ENCODE measurements at places on chromosomes 3 and 15. TPM values are rescaled to one million over a fixed set of nuclear protein-coding genes. Genes with fewer than 3 reads are reported as not detected.
A peak's percentile ranks its signal among the peaks of the same experiment; 100 is the strongest.

DNA sequence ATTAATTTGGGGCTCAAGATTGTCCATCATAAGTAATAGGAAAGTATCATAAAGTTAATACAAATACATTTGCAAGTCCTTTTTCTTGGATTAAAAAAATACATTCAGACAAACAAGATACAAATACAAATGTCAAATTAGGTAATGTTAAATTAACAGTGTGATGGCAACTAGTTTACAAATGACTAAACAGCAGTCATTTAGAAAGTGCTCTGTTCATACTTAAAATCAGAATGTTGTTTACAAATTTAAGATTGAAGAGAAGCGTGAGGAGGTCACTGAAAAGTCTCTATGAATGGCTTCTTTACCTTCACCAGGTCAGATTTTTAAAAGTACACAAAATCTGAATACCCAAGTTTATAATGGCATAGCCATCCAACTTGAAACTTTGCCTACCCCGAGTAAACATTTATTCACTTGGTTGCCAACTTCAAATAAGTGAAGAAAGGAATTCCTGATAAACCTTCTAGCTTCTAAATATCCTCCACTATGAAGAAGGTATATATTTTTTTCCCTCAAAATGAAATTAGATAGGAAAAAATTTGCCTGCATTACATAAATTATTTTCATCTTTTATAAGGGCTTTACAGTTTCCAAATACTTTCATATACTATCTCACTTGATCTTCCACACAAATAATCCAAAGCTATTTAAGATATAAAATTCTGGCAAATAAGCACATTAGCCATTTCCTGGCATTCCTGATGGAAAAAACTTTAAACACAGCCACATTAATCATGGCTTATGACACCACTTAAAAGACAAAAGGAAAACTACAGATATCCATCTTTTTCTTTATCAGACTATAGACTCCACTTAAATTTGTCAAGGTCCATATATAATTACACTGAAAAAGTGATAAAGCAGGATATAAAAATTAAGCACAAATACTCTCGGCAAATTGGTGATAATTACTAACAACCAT is 11.5 kb upstream of the NEK10 start:
- peak; percentile 24 for DNase-seq

DNA sequence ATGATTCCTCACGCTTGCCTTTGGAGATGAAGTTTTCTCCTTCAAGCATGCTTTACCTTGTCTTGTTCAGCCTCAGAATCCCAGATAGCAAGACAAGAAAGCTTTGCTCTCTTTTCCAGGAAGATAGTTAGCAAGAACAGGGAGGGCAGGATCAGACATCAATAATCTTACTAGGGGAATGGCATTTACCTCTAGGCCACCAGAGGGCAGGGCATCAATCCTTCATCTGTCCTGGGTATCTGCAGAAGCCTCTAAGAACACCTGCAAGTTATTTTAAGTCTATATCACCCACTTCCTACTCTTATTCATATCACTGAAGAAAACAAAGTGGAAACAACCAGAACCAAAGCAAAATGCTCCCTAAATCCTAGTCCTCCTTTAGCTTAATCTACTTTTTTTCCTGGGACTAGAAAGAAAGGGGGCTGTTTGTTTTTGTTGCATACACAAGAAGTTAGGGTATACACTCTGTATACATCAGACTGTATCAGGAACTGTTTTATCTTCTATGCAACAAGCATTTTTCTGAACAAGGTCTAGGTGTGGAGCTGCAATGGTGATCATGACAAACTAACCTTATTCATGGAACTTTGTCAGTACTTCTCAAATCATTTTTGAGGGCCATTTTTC is 862.5 kb downstream of the CADM2 start:
- no peak for DNase-seq

Gene EPHB3
- total RNA-seq, result not detected

- DNase-seq, result no peak
These were observed 597 bp downstream of the P2RY12 start for GRCh38 chr3:151383956-151384355.

Gene C3orf18
- 3.5 TPM for total RNA-seq

Gene NLGN1
- 49.3 TPM for total RNA-seq

Gene SI
- not detected for total RNA-seq

DNA sequence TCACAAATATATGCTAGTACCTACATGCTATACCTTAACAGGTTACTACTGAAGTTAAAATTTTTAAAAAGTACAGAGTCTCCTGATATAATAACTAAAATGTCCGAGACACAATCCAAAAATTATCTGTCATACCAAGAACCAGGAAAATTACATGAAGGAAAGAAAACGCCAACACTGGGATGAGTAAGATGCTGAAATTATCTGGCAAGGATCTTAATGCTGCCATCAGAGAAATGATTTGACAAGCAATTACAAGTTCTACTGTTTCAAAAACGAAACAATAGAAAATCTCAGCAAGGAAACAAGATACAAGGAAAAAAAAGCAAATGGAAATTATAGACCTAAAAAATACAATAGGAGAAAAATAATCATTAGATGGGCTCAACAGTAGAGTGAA is 92.5 kb downstream of the UBE3A start:
- no peak for DNase-seq

GRCh38 chr3:64300790-64301423 is 75.6 kb upstream of the PRICKLE2 start:
- DNase-seq, result no peak

DNA sequence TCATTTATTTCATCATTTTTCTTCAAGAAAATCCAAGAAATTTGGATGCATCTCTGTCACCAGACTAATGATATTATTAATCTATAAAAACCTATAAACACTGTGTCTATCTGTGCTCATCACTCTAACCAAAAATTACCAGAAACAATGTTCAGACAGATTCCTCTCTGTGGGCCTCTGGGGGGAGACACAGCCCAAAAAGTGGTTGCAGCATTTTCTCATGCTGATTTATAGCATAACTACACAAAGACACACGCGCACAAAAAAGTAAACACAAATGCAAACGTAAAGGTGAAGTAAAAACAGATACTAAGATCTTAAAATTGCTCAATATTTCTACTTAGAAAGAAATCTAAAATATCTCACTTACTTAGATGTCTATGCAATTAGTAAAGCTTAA is 976.0 kb downstream of the GBE1 start:
- no peak for DNase-seq

DNA sequence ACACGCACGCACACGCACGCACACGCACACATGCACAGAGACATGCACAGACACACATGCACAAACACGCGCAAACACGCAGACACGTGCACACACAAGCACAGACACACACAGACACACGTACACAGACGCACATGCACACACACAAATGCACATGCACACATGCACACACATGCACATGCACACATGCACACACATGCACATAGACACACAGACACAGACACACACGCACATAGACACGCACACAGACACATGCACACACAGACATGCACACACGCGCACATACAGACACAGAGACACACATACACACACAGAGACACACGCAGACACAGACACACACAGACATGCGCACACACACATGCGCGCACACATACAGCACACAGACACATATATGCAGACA is 26.4 kb upstream of the PIGZ start:
- no peak for DNase-seq

Gene SKOR1
- total RNA-seq, result 0.07 TPM

- no peak for DNase-seq
These were observed 5.9 kb upstream of the CLDN16 start for GRCh38 chr3:190382082-190382481.

GRCh38 chr3:141921316-141921715 is 44.9 kb downstream of the ATP1B3 start:
- DNase-seq, result no peak

Gene TMEM40
- not detected for total RNA-seq

Gene HYAL1
- 7.1 TPM for total RNA-seq

- no peak for DNase-seq
These were observed 3.4 kb downstream of the SCN5A start for GRCh38 chr3:38646062-38646461.

GRCh38 chr3:67605377-67605776 is 49.0 kb downstream of the SUCLG2 start:
- DNase-seq, result no peak

DNA sequence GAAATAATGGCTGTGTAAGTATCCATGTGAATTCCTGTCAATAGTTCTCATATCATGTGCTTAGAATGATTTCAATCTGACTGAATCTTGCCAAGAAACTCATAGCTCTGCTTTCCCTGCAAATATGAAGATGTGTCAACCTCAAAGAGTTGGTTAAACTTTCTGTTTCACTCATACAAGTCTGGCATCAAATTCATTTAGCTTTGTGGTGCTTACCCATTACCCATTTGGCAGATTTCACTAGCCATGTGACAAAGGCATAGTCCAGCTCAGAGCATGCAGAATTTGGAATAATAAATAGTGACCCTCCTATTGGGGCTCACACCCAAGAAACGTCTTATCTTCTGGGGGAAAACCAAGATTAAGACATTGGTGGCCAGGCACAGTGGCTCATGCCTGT is 256.6 kb upstream of the TPRG1 start:
- no peak for DNase-seq

DNA sequence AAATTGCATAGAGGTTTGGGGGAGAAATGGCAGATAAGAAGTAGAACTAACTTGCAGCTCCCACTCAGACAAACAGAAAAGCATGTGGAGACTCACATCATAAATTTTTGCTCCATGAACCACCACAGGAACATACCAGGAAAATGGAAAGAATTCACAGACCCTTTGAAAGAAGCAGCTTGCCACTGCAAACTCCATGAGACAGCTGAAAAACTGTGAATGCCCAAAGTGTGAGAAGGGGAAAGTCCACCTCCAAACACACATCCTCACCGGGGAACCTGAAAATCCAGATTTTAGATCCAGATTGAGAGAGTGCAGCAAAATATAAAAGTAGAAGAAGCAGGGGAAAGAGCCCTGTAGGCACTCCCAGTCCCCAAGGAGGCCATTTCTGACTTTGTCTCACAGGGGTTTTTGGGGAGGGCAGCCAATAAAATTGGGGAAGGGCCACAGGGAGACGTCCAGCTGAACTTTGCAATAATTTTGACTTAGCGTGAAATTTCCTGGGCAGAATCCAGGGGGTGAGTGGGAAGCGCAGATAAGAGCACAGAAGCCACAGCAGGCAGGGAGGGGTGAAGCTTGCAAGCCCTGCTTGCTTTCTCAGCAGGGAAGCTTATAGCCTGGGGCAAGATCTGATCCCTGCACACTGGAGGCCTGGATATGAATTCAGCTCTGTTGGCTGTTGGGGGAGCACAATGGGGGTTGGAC is 183.4 kb upstream of the UBE2E2 start:
- DNase-seq, result no peak

GRCh38 chr3:116863822-116864589 is 154.4 kb downstream of the TUSC7 start:
- peak; percentile 33 for DNase-seq

DNA sequence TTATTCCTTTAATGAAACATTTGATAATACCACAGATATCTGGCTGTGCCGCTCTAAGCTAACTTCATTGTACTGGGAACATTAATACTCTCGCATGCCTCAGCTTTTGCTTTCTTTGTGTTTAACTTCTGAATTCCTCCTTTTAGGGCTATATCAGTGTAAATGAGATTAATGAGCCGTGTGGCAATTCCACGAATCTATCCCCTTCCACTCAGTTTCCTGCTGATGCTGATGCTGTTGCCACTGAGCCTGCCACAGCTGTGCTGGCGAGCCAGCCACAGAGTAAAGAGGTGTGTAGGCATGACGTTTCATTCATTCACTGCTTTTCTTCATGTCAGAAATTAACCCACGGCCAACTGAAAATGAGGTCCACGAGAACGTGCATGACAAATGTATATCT is 30.0 kb upstream of the ABHD10 start:
- DNase-seq, result no peak

DNA sequence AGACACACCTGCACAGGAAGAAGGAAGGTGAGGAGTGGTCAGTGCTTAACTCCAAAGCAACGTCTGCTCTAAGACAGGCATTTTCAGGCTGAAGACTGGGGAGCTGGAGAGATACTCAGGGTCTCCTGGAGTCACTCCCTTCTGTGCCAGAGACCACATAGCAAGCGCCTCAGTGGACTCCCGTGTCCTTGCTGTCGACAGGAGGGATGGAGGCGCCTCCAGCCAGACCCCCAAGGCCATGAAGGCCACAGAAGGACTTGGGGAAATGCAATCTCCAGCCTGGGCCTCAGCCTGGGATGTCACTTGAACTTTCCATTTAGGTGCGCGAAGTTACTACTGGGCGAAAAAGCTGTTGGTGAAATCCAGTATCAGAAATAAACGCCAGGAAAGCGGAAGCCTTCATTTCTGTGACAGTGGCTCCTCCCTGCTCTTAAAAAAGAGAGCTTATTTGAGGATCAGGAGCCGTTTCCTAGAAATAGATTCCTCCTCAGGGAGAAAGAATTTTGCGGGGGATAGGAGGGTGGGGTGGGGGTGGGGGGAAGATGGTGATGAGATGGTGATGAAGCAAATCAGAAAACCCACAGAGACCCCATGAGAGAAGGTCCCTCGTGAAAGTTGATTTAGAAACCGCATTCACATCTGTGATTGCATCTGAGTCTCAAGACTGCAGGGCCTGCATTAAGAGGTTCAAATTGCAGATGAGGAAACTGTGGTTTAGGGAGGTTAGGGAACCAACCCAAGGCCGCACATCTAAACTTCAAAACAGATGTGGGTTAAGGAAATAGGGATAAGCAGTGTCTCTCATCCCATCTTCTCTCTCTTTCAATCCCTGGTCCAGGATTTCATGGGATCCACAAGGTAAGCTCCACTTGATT is 78.8 kb downstream of the ATP2B2 start:
- no peak for DNase-seq

GRCh38 chr15:52257734-52258062 is 37.9 kb downstream of the MYO5C start:
- no peak for DNase-seq

- DNase-seq, result no peak
These were observed 156.9 kb downstream of the MEX3B start for GRCh38 chr15:81888748-81889484.

Gene RASL12
- not detected for total RNA-seq

DNA sequence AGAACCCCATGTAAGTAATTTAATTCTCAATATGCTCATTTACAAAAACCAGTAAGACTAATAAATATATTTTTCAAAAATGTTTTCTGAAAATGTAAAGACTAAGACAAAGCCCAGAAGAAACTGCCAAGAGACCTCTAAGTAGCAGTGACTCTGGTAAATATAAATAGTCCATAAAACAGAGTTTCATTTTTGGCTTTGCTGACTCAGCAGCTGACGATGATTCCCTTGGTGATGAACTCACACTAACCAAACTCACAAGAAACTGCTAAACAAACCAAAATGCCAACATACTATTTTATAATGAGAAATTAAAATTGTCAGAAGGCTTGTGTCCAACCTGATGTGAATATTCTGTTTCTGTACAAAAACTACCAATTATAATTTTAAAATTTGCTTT is 31.5 kb upstream of the IMPG2 start:
- DNase-seq, result no peak

- DNase-seq, result no peak
These were observed 209.7 kb upstream of the DCBLD2 start for GRCh38 chr3:99111235-99111634.

GRCh38 chr15:24879492-24879891 is 75.3 kb upstream of the SNRPN start:
- no peak for DNase-seq

- DNase-seq, result no peak
These were observed 234.9 kb downstream of the NTRK3 start for GRCh38 chr15:88021601-88022000.
